ENCODE measurements at places on chromosomes 1 and 21.

GRCh38 chr21:15874615-15875014 is 144.8 kb downstream of the USP25 start:
- DNase-seq: no peak

GRCh38 chr1:97423403-97423802 is 497.4 kb downstream of the DPYD start:
- no peak for DNase-seq

DNA sequence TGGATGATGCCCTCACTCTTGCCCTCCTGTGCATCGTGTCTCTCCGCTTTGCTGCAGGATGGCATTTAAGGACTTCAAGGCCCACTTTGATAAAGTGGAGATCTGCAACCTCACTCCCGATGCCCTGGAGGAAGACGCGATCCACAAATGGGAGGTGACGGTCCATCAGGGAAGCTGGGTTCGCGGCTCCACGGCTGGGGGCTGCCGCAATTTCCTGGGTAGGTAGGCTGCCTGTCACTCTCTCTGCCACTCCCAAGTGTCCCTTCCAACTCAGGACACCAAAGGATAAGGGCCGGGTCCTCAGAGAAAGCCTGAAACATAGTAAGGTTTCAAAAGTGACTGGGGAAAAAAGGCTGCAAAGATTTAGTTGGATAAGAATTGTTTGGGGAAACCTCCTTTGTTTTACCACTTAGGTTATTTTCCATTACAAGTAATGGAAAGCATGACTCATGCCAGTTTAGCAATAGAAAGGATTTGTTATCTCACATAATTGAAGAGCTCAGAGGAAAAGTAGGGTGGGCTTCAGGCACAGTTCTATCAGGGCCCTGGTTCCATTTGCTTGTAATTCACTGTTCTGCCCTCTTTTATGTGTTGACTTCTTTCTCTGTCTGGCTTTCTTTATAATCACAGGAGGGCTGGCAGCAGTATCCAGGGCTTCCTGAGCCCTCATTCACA is 31.9 kb downstream of the CAPN9 start:
- no peak for DNase-seq

GRCh38 chr1:227058321-227058751 is 118.2 kb downstream of the COQ8A start:
- no peak for DNase-seq

GRCh38 chr1:117710710-117711109 is 104.9 kb downstream of the TENT5C start:
- DNase-seq: no peak

DNA sequence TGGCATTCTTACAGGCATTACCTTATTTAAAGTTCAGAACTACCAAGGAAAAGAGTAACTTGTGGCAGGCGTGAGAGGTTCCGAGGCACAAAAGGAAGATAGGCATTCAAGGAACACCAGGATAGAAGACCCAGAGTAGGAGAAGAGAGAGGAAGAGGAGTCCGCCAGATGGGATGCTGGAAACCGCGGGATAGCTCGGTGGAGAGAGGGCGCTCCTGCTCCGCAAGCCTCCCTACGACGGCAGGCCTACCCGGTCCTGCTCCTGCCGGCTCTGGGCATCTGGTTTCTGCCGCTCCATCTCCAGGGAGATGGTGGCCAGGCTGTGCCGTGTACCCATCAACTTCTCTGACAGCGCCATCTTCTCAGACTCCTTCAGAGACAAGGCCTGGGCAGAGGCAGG is 5.4 kb upstream of the NBPF1 start:
- DNase-seq: no peak

DNA sequence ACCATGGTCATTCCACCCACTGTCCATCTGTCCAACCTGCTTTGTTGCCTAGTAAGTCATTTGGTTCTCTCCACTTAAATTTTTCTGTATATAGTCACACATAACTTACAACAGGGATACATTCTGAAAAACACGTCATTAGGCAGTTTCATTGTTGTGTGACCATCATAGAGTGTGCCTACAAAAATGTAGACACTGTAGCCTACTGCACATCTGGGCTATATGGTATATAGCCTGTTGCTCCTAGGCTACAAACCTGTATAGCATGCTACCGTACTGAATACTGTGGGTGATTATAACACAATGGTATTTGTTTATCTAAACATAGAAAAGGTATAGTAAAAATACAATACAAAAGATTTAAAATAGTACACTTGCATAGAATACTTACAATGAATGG is 10.0 kb upstream of the NPL start:
- DNase-seq: no peak

GRCh38 chr1:5408401-5408800 is 583.8 kb downstream of the NPHP4 start:
- DNase-seq: no peak

DNA sequence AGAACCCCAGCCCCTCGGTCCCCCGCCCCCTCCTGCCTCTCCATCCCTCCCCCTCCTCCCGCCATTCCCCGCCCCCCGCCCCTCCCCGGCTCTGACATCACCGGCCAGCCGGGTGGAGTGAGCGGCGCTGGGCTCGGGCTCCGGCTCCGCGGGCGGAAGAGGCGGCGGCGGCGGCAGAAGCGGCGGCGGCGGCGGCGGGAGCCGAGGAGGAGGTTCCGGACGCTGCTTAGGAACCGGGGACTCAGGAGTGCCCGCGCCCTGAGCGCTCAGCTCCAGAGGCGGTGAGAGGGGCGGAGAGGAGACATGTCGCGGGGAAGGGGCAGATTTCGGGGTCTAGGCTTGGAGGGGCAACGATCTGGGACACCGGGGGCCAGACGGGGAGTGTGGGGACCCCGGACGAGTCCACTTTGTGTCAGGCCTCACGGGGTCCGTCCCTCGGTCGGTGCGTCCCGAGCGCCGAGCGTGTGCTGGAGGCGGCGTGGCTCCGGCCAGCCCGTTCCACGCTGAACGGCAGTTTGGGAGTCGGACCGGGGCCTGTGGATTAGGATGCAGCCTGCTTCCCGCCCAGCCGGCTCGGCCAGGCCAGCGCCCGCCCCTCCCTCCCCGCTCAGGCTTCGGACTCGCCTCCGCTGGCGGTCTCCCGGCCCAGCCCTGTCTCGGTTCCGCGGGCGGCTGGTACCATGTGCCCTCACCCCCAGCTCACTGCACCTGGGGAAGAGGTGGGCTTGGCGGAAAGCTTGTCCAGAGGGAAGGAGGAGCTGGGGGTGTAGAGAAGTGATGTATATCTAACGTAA is at the start of gene PEA15:
Gene PEA15, plus strand, starts transcription at position 143 of the 794 bp plus-strand sequence. CDS start 6,161 bp downstream, outside the sequence.
- peak; percentile 55 for DNase-seq

GRCh38 chr1:244211559-244211944 is 160.5 kb downstream of the ZBTB18 start:
- no peak for DNase-seq

- no peak for DNase-seq
These were observed 38.0 kb downstream of the PLXNA2 start for GRCh38 chr1:208206092-208206698.

Measured in activated T-helper 1 cell treated with anti-CD3 and anti-CD28 coated beads, Interleukin-2, amount 50 U/mL, for 16 hours (primary cell).